Dermis blood vessel endothelial cell (primary cell): ENCODE measurements at places on chromosomes 1 and 21. TPM values are rescaled to one million over a fixed set of nuclear protein-coding genes. Genes with fewer than 3 reads are reported as not detected.

DNA sequence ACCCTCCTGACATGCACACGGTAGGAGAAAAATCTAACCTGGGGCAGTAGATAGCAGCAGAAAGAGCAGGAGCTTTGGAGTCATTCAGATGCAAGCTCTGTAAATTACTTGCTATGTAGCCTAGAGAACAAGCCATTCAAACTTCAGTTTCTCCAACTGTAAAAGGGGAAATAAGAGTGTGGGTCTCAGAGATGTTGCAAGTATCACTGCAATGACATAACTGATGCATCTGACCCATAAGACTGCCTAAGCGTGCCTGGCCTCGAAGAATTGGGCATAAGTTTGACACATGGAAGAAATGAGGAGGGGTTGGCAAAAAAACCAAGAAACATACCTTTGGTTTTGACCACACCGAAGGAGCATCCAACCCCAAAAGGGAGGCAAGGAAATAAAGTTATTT, 5.2 kb downstream of the AK2 start:
- DNase-seq = no peak

DNA sequence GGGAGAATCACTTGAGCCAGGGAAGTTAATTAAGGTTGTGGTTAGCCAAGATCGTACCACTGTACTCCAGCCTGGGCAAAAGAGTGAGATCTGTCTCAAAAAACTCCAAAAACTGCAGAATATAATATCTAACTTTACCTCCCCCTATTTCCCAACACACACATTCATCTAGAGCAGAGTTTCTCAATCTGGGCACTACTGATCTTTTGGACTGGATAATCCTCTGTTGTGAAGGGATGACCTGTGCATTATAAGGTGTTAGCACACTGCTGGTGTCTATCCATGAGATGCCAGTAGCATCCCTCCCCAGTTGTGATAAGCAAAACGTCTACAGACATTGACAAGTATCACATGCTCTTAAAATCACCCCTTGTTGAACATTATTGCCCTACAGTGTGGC, 61.8 kb downstream of the RGS13 start:
- no peak for DNase-seq

SSU72 gene
- 87.1 and 128 TPM in 2 replicates for total RNA-seq

DNA sequence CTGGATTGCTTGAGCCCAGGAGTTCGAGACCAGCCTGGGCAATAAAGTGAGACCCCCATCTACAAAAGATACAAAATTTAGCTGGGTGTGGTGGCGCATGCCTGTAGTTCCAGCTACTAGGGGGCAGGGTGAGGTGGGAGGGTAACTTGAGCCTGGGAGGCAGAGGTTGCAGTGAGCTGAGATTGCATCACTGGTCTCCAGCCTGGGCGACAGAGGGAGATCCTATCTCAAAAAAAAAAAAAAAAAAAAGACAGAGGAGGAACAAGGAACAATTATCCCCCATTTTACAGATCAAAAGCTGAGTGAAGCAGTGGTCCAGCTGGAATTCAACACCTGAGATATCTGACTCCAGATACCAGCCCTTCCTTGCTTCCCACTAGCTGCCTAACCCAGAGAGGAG, 34.8 kb downstream of the L1TD1 start:
- DNase-seq = no peak

DNA sequence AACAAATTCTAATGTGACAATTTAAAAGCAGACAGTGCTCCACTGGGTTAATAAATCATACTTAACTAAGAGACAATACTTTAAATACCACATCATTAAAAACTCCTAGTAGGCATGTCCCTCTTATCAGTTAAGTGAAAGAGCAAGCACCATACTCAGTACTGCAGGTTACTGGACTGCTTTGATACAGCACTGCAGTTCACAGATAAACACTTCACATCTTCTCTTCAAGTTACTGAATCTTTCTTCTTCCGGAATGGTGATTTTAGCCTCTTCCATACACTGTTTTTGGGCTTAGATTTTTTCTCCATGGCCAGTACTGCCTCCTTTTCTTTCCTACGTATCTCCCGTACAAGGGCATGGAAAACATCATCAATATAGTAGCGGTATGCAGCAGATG, 11.0 kb downstream of the RIT1 start:
- DNase-seq = no peak
